ENCODE measurements at places on chromosomes 2 and 18. TPM values are rescaled to one million over a fixed set of nuclear protein-coding genes. Genes with fewer than 3 reads are reported as not detected.
A peak's percentile ranks its signal among the peaks of the same experiment; 100 is the strongest.

Gene THAP4
- 46.4 TPM for total RNA-seq

DNA sequence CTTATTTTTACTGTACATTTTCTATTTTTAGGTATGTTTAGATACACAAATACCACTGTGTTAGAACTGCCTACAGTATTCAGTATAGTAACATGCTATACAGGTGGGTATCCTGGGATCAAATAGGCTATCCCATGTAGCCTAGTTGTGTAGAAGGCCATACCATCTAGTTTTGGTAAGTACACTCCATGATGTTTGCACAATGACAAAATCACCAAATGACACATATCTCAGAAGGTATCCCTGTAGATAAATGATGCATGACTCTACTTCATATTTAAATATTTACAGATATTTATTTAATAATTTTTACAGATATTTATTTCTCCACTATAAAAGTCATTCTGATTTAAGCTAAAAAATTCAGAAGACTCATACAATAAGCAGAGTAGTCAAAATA is 233.8 kb upstream of the OSR1 start:
- DNase-seq: no peak

- no peak for DNase-seq
These were observed 270.1 kb downstream of the EIPR1 start for GRCh38 chr2:3107567-3107966.

GRCh38 chr2:135829378-135830135 is 7.4 kb downstream of the LCT start:
- no peak for DNase-seq

GRCh38 chr2:42342061-42342794 is 18.8 kb downstream of the COX7A2L start:
- DNase-seq: peak; percentile 97

DNA sequence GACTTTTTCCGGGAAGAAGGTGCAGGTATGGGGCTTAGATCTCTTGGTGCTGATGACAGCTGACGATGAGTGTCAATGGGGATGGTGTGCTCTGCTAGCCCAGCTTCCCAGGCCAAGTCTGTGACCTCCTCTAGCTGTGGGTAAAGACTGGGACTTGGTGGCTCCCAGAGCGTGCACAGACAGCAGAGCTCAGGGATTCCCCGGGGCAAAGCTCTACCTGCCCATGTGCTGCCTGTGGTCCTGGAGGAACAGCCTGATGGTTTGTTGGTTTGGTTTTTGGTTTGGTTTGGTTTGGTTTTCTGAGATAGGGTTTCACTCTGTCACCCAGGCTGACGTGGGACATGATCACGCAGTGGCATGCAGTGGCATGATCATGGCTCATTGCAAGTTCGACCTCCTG is 19.2 kb downstream of the ATP6V1B1 start:
- DNase-seq: no peak

GRCh38 chr2:48319863-48320262 is 210.1 kb upstream of the STON1 start:
- no peak for DNase-seq

GRCh38 chr18:6729247-6730091 is at the start of gene ARHGAP28:
Gene ARHGAP28, plus strand, starts transcription at chr18:6729716. Its CDS starts 106 bp downstream, at chr18:6729822.
- DNase-seq: peak; percentile 65

DNA sequence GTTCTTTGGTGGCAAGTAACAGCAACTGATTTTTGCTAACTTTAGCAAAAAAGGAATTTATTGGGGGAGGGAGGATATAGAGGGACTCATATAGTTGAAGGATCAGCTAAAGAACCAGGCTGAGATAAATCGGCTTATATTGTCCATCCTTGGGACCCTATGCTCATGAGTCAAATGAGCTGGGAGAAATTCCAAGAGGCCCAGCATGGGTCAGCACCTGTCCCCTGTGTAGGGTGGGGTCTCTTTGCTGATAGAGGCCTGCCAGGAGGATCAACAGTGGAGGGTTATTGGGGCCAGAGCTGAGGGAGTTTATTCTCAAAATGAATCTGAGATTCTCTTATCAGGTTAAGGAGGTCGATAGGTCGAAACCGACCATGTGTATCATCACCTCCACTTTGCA is 97.2 kb downstream of the VAPA start:
- no peak for DNase-seq

Gene TMEM127
- 46.8 TPM for total RNA-seq

DNA sequence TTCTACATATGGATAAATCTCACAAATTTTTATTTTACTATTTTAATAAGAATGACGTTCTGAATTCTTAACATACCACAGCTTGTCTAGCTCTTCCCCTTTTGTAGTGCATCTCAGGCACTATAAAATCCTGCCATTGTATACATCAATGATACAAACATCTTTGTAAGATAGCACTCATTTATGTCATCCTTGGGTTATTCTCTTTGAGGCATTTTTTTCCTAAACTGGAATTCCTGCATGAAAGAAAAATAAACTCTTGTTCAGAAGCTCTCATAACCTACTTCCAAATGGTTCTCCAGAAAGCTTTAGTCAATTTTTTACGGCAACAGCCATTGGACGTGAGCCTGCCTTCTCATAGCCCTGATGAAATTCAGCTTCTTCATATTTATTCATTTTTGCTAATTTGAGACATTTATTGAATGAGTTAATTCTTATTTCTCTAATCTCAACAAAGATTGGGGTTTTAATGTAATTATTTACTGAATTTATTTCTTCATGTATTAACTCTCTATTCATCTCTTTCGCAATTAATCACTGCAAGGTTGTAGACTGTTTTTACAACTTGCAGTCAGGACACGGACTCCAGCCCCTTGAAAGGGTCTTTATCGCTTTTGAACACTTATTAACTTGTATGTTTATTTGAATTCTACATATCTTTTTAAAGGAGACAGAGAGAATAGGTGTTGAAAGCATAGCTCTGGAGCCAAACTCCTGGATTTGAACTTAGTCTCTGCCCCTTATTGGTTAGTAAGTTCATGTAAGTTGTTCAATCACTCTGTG is 57.6 kb upstream of the PARD3B start:
- peak; percentile 23 for DNase-seq

- DNase-seq: no peak
These were observed 163.6 kb upstream of the ACAA2 start for GRCh38 chr18:49976795-49977560.

Gene PLEKHH2
- total RNA-seq: 2.2 TPM

- no peak for DNase-seq
These were observed 15.7 kb upstream of the CDH7 start for GRCh38 chr18:65735155-65735554.

Gene SERPINB8
- 25.3 TPM for total RNA-seq

DNA sequence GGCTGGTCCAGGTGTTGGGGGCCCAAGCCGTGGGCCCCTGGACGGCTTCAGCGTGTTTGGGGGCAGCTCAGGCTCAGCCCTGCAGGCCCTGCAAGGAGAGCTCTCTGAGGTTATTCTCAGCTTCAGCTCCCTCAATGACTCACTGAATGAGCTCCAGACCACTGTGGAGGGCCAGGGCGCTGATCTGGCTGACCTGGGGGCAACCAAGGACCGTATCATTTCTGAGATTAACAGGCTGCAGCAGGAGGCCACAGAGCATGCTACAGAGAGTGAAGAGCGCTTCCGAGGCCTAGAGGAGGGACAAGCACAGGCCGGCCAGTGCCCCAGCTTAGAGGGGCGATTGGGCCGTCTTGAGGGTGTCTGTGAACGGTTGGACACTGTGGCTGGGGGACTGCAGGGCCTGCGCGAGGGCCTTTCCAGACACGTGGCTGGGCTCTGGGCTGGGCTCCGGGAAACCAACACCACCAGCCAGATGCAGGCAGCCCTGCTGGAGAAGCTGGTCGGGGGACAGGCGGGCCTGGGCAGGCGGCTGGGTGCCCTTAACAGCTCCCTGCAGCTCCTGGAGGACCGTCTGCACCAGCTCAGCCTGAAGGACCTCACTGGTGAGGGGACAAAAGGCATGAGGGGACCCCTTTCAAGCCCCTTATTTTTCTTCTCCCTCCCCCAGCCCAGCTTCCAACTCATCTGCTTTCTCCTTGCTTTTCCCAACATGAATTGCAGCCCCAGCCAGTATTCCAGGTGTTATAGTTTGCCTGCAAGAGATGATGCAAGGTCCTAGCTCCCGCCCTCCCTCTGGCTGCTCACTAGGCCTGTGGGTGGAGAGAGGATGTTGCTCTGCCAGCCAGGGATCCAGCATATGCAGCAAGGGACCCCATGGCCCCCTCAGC is 2.9 kb upstream of the KHK start:
- DNase-seq: no peak

Gene CFAP65
- not detected for total RNA-seq

DNA sequence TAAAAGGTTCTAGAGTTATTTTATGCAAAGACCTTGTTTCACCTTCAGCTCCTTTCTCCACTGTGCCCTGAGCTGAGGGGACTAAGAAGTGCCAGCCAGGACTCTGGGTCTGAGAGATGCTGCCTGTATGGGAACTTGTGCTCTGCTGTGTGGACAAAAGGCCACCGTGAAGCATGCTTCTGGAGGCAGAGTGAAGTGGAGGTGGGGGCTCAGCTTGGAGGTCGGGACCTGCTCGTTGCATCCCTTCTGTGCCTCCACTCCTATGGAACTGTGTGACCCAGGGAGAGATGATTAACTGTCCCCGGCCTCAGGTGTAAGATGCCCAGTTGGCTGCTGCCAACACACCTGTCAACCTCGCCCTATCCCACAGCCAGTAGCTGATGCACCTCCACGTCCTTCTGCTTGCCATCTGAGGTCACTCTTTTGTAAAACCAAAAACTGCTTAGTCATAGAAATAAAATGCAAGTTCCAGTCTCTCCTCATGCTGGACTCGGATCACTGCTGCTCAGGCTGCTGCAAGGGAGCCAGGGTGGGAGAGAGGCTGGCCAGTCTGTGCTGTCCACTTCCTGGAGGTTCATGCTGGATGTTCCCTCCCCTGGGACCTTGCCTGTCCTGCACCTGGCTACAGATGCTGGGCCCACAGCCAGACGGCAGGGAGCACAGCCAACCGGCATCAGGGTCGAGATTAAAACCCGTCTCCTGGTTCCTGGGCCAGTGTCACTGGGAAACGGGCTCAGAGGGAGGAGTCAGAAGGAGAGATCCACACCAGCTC is 113.2 kb downstream of the ACKR3 start:
- peak; percentile 32 for DNase-seq

- peak; percentile 38 for DNase-seq
These were observed 36.2 kb downstream of the EFEMP1 start for GRCh38 chr2:55887351-55887750.

DNA sequence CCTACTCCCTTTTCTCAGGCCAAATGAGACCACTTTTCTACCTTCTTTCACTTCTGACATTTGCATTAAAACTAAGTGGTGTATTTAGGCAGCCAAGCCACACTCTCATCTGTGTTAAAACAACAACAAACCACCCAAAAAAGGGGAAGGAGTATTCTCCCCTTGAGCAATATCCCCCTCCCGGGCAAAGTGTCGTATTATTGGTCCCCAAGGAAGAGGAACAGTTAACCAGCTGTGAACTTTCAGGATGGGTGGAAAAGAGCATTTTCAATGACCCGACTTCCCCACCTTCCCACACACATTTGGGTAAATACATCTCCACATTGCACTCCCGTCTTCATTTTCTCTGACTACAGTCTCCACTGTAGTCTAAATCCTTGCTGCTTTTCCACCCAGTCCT is 44.3 kb downstream of the FEZ2 start:
- no peak for DNase-seq

GRCh38 chr2:165587335-165587938 is 117.9 kb downstream of the CSRNP3 start:
- DNase-seq: no peak

DNA sequence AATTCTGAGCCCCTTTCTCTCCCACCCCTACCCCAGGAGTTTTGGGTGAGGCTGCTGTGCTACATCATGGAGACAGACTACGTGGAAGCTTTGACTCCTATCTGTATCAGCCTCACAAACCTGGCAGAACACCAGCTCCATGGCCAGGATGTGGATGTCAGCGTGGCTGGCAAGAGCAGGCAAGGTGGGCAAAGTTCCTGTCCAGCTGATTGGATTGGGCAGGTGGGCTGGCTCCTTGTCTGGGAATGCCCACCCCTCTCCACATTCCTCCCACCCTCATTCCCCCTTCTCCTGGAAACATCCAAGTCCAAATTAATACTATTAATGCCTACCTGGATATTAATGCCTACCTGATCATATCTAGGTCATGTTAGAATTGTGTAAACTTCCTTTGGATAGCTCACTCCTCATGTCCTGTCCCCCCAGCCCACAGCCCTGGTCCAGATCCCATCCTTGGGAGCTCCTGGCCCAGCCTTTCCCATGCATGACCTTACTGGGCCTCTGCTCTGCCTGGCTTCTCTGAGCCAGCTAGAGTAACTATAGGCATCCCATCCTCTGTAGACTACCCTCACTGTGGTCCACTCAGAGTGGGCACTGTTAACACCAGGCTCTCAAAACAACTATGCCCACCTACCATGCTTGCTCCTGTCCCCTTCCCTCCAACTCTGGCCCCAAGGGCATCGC is 24.1 kb downstream of the MROH2A start:
- no peak for DNase-seq

GRCh38 chr2:170461889-170462288 is 253.2 kb upstream of the SP5 start:
- DNase-seq: no peak

DNA sequence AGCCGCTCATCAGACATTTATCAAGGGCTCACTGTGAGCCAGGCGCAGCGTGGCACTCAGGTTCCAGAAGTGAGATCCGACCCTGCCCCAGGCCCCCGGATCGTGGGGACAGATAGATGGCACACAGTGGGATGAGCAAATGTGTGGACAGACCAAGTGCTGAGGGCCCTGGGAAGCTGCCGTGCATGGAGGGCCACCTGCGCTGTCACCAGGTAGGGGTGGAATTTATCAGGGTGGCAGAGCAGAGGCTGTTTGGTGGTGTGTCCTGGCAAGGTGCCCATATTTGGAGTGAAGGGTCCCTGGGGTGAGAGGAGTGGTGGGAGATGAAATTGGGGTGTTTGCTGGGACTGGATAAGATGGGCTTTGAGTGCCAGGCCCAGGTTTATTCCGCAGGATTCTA is 92.8 kb upstream of the HS6ST1 start:
- DNase-seq: no peak

GRCh38 chr2:214492152-214492551 is 81.3 kb downstream of the VWC2L start:
- no peak for DNase-seq

- no peak for DNase-seq
These were observed 141.6 kb upstream of the SP3 start for GRCh38 chr2:174106736-174107135.

DNA sequence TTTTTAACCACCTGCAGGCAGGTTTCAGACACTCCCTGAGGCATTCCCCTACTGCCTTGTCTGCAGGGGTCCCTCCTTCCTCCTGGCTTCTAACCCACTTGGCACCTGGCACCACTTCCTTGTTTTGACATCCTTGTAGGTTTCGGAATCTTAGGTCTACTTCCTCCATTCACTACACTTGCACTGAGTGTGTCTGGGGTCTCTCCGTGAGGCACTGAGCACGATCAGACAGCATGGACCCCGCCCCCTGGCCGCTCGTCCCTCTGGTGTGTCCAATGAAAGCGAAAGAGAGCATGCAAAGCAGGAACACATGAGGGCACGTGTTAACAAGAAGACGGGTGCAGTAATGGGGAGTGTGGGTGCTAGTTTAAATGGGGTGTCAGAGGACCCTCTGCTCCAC is 63.8 kb downstream of the HAUS1 start:
- DNase-seq: no peak

GRCh38 chr2:60873381-60873780 is 8.0 kb upstream of the REL start:
- no peak for DNase-seq

GRCh38 chr18:44903327-44903726 is 222.6 kb downstream of the SETBP1 start:
- no peak for DNase-seq

Gene SERPINB4
- not detected for total RNA-seq
